ENCODE measurements at places on chromosomes 1 and 21.

GRCh38 chr1:111920221-111921024 is 69.0 kb downstream of the KCND3 start:
- DNase-seq, result no peak

GRCh38 chr1:152901631-152902030 is 6.7 kb upstream of the IVL start:
- DNase-seq, result no peak

DNA sequence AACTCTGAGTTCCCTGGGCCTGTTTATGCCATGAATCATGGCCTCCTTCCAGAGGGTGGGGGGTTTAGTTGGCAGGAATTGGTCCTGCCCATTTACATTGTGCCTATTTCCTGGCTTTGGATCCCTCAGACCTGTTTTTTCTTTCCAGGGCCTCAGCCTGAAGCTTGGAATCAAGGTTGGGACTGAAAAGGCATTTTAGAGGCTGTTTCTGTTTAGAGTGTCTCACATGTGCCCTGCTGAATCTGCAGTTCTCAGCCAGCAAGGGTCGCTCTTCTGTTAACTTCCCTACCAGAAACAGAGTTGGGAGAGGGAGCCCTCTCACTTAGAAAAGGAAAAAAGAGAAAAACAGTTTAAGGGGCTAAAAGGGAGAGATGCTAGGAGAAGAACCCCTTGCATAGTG is 191.1 kb downstream of the PTPRC start:
- DNase-seq, result no peak

DNA sequence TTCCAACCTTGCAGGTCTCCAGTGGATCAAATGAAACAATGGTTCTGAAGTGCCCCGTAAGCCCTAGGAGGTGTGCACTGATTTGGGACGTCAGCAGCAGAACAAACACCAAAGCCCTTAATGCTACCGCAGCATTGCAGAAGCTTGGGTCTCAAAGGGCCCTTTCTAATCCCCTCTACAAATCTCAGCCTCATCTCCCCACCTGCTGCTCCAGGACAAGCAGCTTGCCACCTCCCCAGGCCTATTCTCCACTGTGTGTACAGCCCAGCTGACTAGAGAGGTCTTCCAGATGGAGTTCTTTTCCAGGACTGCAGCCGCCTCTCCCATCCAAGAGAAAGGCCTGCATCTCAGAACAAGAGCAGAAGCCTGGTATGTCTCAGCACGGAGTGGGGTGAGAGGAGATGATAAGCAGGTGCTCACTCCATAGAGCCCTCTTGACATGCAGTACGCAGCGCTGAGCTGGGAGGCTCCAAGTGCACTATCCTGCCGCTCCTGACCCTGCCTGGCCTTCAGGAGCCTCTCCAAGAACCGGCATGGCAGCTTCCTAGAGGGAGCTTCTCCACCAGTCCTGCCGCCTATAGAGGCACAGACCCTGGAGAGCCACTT is 46.3 kb downstream of the MRPL37 start:
- no peak for DNase-seq

- no peak for DNase-seq
Measured at GRCh38 chr1:234545517-234546386, 64.2 kb downstream of the IRF2BP2 start.

DNA sequence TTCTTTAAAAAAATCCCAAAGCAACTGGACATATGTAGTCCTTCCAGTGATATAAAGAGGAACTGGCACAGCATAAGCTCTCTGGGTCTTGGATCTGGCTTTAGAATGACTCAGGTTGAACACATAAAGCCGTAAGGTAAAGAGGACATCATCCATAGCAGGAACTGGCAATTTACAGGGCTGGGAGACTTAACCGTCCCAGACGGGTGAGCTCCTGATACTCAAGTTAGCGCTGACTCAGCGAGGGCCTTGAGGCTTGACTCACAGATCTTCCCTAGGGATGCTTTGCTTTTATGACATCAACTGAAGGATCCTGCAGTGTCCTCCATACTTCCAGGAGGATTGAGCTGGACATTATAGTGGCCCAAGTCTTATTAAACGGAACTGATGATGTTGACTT is 154.1 kb downstream of the CLIC6 start:
- DNase-seq, result no peak

DNA sequence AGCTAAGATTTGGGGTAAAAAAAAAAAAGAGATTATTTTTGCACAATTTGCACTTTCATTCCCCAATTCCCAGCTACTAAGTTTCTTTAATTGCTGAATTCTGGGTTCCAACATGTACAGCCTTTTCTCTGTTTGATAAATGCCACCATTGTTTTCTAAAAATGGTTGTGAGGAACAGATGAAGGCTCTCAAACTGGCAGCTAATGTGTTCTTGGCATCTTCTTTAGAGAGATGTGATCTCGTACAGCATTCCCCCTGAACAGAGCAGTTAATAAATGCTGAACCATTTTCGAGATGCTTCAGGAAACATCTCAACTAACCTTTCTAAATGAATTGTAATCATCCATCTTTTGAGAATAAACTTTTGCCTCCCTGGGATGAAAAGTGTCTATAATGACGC is 107.9 kb upstream of the DYNLT5 start:
- no peak for DNase-seq

DNA sequence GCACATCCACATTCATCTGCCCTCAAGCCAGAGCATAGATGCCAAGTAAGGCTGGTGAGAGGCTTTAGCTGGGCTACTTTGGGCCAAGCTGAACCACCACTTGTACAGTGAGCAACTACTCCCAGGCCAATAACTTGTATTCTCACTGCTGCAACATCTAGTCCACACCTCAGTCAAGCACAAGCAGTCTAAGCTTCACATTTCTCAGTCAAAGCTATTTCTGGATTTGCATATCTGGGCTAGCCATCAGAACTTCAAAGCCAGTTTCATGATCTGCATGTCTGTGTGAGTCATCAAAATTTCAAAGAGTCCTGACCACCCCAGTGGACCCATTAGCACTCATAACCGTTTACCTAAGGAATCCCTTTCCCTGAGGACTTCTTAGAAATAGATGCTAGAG is 77.7 kb upstream of the DIRAS3 start:
- peak; percentile 12 for DNase-seq

DNA sequence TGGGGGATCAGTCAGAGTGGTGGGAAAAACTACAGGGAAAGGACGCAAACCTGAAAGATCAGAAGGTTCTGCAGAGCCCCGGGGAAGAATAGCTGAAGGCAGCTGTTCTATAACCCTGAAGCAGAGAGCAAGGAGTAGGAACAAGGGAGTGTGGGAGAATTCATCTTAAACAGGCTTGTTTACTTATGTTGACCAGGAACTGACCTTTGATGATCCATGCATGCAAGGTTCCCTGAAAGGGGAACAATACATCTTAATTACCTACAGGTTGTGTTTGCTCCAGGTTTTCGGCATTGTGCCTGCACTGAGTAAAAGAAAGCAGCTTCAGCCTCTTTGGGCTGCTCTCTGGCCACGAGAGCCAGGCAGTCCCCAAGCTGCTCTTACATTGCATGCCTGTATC is 18.7 kb upstream of the FAM43B start:
- DNase-seq, result no peak

- DNase-seq, result peak; percentile 7
Measured at GRCh38 chr1:61445269-61445825, 279.6 kb downstream of the TM2D1 start.

- no peak for DNase-seq
Measured at GRCh38 chr1:77280962-77281361, 857 bp upstream of the AK5 start.

DNA sequence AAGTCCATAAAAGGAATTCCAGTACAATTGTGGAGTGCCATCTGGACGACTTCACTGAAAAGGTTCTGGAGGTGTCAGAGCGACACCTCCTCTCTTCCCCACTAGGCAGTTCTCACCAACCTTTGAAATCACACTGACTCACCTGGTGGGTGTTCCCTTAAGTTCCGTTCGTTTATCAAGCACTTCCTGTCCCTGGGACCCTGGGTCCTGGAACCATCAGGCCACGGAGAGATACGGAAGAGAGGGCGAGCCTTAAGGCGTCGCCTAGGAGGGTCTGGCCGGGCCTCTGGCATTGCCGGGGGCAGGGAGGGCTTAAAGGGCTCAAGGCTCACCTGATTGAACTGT is 317 bp downstream of the SPAG17 start:
- peak; percentile 5 for DNase-seq

DNA sequence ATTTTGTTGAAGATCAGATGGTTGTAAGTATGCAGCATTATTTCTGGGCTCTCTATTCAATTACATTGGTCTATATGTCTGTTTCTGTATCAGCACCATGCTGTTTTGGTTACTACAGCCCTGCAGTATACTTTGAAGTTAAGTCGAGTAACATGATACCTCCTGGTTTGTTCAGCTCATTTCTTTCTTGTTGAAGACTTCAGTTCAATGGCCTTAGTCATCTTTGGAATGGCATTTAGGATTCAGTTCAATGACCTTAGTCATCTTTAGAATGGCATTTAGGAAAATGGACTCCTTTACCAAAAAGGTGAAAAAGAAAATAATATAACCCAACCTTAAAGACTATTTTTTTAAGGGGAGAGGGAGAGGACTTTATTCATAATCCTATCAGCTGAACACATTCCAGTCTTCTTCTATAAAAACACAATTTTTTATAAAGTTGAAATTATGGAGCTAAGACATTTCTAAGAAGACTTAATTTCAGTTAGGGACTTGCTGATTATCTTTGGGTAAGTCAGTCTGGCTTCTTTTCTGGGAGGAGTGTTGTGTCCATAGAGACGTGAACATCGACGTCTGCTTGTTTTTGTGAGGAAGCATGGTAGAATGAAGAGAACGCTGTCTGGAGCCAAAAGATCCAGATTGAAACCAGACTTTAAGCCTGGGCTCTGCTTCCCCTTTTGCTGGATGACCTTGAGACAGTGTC is 48.3 kb downstream of the DDR2 start:
- no peak for DNase-seq

DNA sequence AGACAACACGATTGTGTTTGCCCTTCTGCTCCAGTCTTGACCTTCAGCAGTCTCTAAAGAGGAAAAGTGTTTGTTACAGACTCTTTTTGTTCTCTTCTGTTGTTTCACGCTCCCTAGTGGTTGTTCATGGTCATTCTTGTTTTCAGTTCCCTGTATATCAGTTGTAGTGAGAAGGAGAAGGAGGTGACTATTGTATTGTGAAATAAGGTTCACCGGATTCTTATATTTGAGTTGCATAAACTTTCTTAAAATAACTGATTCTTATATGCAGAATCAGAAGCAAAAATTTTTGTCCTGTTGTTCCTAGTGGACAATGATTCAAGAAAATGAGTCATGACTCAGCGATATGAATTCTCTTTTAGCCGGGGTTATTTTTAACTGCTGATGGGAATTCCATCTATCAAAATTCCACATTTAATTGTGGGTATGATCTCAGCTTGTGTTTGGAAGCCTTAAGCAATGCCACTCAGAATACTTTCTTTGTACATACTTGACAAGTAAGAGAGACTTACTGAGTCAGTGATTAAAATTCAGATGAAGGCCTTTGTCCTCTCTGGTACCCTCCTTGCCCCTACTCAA is 152.2 kb downstream of the CLEC20A start:
- peak; percentile 95 for DNase-seq

GRCh38 chr1:109509176-109510134 is at the start of gene AMIGO1:
Gene AMIGO1, minus strand, starts transcription at chr1:109509727. Its CDS starts 815 bp downstream, at chr1:109508912.
- no peak for DNase-seq
